ENCODE measurements at places on chromosomes 5 and 9.

- no peak for DNase-seq
Observed at GRCh38 chr5:111606194-111606593, 93.9 kb upstream of the STARD4 start.

DNA sequence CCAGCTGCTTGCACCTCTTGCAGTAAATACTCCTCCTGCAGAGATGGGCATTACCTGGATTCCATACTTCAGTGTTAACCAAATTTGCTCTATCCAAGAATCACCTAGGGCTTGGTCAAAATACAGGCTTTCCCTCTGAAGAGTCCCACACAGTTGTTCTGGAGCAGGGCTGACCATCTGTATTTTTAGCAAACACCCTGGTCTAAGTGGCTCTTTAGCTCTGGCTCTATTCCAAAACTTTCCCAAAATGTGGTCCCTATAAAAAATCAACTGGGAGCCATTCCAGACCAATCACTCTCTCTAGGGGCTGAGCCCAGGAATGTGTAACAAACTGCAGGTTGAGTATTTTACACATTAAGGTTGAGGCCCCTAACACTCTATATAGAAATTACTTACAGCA lies 153.7 kb downstream of the SPOCK1 start:
- DNase-seq, result no peak

DNA sequence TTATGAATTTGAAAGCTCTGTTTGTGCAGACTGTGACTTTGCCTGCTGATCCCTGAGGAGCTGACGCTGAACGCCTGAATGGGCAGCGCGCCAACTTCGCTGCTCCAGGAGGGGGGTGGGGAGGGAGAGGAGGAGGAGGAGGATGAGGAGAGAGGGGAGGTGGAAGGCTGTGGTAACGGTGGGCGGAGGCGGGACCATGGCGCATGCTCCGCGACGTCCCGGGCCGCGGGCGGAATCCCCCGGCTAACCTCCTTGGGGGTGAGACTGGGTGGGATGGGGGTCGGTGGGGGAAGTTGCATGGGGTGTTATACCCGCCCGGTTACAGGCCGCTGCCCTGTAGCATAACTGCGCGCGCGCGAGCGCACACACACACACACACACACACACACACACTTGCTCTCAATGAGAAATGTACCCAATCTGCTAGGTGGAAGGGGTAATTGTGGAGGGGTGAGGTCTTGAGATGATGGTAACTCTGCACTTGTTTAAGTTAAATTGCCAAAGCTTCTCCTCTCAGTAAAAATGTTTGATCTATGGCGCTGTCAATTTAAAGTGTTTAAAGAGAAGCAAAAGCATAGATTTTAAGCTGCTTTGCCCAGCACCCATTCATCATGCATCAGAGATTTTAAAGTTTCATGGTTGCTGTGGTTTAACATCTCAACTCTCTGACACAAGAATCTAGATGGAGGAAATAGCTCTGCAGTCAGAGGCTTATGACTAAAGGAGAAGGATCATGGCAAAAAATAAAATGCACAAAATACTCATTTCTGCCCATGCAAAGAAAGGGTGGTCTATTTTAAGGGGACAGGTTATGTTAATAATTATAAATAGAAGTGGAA lies 76.6 kb upstream of the TBCA start:
- DNase-seq, result peak; percentile 78

DNA sequence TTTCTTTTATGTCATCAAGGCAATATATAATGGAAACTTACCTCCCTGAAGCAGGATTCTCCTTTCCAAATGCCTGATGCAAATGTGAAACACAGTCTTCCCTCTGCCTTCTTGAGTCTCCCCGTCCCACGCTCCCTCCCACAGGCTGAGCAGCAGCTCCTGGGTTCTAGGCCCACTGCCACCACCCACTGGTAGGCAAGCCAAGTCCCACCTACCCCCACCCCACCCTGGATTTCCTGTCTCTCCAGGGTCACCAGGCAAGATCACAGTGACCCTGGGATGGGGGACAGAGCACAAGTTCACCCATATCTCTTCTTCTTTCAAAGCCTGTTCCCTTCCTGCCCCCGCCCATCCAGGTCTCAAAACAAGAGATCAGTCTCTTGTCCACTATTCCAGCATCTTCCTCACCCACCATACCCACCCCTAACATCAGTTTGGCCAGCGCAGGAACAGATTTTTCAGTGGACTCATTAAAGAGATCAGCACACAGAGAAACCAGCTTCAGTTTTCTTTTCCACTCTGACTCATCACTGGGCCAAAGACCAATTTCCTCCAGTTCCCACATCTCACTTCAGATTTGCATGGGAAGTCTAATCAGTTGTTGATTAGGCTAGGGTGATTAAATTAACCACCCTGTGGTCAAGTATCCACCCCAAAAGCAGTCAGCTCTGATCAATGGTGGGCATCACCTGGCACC lies 151.5 kb downstream of the ACTL7B start:
- DNase-seq, result peak; percentile 42

- DNase-seq, result no peak
Observed at GRCh38 chr9:2718001-2718697, 839 bp downstream of the KCNV2 start.

DNA sequence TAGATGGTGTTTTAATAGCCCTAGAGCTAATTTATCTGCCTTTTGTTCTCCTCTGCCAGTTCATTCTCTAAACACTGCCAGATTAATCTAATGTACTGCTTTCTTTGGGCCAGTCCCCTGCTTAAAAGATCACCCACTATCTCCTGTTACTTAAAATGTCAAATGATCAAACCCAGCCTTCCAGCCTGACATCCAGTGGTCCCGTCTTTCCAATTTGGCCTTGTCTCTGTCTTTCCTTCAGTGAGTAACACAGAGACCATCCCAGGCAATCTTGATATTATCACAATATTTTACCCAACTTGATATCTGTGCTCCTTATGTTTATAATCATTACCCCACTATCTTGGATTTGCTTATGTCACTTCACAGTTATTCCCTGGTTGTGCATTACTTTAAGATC lies 12.0 kb downstream of the PRR16 start:
- DNase-seq, result no peak

GRCh38 chr5:135966165-135966564 lies 11.4 kb upstream of the LECT2 start:
- DNase-seq, result no peak

DNA sequence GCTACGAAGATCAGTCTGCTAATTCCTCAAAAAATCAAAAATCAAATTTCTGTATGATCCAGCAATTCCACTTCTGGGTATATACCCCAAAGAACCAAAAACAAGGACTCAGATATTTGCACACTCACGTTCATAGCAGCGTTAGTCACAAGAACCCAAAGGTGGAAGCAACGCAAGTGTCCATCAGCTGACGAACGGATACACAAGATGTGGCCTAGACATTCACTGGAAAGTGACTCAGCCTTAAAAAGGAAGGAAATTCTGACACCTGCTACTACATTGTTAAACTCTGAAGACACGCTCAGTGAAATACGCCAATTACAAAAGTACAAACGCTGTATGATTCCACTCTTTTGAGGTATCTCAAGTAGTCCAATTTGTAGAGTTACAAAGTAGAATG lies 93.3 kb downstream of the OTULIN start:
- no peak for DNase-seq

- no peak for DNase-seq
Observed at GRCh38 chr9:106324591-106325280, 538.2 kb upstream of the ZNF462 start.

DNA sequence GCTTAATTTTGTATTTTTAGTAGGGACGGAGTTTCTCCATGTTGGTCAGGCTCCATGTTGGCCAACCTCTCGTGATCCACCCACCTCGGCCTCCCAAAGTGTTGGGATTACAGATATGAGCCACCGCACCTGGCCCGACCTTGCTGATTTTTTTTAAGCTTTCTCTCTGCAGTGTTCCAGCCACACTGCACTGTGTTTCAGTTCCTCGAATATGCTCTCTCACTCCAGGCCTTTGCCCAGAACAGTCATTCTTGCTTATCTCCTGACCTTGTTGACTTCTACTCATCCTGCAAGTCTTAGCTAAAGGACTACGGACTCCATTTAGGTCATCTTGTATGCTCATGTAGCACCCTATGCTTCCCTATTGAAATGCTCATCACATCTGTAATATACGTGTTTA lies 3.3 kb downstream of the SNAPC3 start:
- DNase-seq, result no peak

- no peak for DNase-seq
Observed at GRCh38 chr9:91496351-91496750, 72.7 kb upstream of the NFIL3 start.

- DNase-seq, result no peak
Observed at GRCh38 chr5:172749076-172749475, 21.9 kb downstream of the DUSP1 start.

GRCh38 chr5:2466966-2467365 lies 284.5 kb downstream of the IRX2 start:
- DNase-seq, result no peak

- no peak for DNase-seq
Observed at GRCh38 chr9:85268131-85268530, 473.6 kb downstream of the AGTPBP1 start.

- peak; percentile 66 for DNase-seq
Observed at GRCh38 chr9:121550569-121551512, 51.2 kb upstream of the GGTA1 start.

DNA sequence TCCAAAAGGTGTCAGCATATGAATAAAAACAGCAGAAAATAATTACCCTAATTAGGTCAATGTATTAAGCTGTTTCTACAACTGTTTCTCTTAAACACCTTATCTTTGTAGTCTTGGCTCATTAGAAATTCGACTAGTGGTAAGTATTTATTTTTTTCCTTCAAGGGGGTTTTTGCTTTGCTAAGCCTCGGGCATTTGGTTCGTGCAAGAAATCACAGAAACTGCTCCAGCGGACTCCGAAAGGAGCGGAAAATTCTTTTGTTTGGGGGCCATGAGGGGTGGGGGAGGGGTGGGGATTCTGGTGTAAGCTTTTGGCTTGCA lies 757 bp downstream of the ZBED3 start:
- no peak for DNase-seq

GRCh38 chr9:31390403-31391025 lies 993.9 kb upstream of the ACO1 start:
- DNase-seq, result no peak

DNA sequence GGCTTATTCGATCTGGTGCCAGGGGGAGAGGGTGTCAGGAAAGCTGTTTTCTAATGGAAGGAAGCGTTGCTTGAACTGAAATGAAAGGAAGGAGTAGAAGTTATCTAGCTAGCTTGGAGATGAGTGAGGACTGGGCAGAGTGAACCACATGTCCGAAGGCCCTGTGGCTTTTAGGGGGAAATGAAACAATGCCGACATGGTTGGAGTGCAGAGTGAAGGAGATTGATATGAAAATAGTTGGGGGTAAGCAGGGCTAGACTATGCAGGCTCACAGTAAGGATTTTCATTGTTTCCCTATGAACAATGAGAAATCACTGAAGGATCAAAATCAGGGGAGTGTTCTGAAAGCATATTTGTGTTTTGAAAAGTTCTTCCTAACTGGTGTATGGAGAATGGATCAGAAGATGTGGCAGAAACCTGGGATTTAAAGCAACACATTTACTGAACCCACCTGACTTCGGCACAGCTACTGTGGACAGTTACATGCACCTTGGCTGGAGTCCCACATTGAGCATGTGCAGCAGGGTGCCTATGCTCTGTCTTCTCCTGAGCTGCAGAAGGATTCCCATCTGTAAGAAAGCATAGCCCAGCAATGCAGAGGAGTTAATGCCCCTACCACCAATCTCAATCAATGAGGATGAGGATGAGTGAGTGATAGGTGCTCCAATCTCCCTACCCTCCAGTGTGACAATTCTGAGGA lies 144.4 kb upstream of the TBCA start:
- DNase-seq, result peak; percentile 2

GRCh38 chr5:142978252-142978651 lies 208.1 kb downstream of the ARHGAP26 start:
- no peak for DNase-seq

- no peak for DNase-seq
Observed at GRCh38 chr9:129362287-129363000, 184.4 kb upstream of the IER5L start.

GRCh38 chr5:34587355-34588241 lies 68.5 kb upstream of the RAI14 start:
- DNase-seq, result peak; percentile 65

DNA sequence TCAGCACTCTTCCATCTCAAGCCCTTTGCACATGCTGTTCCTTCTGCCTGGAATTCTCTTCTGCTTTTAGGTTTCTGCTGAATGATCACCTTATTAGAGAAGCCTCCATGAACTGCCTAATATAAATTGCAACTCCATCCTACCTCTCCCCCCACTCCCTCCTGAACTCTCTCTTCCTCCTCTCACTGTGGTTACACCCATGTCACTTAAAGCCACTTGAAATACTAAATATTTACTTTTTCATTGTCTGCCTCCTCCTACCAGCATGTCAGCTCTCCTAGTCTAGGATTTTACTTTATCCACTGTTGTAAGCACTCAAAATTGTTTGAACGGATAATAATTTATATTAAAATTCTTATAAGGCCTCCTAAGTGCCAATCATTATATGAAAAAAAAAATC lies 43.8 kb downstream of the ACTL7B start:
- no peak for DNase-seq

- peak; percentile 70 for DNase-seq
Observed at GRCh38 chr5:87195104-87195591, 72.5 kb upstream of the RASA1 start.

DNA sequence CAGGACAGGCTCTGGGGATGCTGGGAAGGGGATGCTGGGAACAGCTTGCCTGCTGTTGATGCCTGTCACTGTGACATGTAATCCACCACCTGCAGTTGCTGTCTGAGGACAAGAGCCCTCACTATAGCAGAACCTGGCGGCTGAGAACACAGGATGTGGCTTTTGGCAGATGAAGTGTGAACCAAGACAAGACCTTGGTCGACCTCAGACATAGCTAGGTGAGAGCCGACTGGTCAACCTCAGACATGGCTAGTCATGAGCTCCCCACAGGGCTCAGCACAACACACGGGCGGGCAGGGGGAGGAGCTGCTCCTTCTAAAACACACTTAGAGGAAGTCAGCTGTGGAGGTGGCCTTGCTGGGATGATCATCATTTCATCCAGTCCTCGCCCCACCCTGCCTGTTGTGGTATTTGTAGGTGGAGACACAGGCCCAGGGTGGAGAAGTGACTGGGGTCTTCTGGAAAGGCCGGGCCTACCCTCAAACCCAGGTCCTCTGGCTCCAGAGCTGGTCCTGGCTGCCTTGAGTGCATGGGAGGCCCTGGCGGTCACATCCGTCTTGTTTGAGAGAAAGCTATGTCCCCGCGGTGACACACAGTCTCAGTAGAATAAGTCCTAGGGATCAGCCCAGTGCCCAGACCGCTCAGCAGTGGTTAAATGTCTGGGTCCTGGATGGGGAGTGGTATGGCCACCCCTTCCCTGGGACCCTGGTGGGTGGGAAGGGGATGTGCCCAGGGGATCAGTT lies 6.1 kb downstream of the SUSD3 start:
- DNase-seq, result no peak

DNA sequence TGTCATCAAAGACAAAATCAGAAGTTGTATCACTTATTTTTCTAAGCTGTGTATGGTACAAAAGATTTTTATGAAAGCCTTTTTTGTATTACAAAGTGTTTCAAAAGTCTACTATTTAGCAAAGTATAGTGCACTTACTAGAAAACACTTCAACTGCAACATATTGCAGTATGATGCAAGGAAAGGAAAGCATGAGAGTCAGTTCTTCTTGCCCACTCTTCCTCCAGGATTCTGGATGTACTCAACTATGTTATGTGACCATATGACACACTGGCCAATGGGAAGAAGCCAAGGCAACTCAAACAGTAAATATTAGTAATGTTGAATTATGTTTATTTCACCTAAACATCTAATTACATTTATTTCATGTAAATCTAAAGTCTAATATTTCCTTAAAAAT lies 49.5 kb upstream of the TYRP1 start:
- DNase-seq, result peak; percentile 47
